ENCODE measurements at places on chromosomes 2 and 18.

DNA sequence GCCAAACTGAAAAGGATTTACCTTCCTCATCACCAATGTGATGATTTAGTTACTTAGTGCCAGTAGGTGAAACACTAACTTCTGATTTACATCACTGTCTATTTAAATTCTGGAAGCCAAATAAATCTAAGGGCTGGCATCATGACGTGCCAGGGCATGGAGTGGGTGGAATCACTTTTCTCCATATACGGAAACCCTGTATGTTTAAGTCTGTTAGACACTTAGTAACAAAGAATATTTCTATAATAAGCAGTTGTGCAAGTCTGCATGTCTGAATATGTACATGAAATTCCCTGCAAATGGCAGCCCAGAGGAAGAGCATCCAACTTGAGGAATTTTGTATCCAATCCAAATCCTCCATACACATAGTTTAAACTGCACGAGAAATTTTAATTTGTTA, 243.1 kb upstream of the SMAD7 start:
- no peak for DNase-seq

DNA sequence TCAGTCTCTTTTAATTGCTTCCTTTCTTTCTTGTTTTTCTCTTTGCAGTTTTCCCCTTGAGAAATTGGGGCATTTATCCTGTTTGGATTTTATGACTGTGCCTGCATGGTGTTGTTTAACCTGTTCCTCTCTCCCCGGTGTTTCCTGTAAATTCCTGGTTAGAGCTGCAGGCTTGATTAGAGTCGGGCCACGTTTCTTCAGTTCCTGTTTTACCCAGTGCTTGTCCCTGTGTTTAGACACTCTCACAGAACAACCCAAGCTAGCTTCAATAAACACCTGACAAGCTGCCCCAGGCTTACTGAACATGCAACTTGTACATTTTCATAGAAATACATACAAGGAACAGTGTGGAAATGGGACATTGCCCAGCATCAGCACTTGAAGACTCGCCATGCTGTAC, 53.9 kb downstream of the NGEF start:
- DNase-seq: no peak

- no peak for DNase-seq
These were observed 132.4 kb downstream of the ZAP70 start for GRCh38 chr2:97845818-97846217.

- no peak for DNase-seq
These were observed 1.4 kb upstream of the SOX11 start for GRCh38 chr2:5690718-5691220.

DNA sequence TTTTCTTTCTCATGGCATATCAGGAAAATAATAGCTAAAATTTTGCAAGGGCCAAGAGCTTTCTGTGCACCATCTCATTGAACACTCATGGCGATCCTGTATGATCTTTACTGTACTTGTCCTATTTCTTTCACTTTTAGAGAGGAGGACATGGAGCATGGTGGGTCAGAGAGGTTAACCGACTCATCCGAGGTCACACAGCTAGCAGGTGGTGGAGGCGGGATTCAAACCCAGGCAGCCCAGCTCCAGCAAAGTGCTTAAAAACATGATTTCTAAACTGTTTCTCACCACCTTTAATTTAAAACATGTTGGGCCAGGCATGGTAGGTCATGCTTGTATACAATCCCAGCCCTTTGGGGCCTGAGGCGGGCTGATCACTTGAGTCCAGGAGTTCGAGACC, 6.4 kb downstream of the NGEF start:
- DNase-seq: no peak

- DNase-seq: no peak
These were observed 12.4 kb upstream of the TLK1 start for GRCh38 chr2:171173087-171173486.

GRCh38 chr18:78582898-78583738, 396.5 kb upstream of the SALL3 start:
- no peak for DNase-seq

DNA sequence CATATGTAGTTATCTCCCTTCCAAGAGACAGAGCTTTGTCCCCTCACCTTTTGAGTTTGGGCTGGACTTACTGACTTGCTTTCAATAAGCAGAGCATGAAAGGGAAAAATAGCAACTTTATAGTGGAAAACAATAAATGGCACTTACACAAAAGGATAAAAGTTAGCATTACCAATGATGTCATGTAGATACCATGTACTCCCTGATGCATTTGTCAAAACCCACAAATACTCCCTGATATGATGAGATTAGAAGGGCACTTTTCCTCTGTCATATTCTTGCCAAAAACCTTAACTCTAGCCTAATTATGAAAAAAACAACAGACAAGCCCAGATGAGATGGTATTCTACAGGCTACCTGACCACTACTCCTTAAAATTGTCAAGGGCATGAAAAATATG, 16.0 kb downstream of the HIBCH start:
- DNase-seq: no peak

GRCh38 chr2:20593072-20594034, 57.5 kb downstream of the HS1BP3 start:
- DNase-seq: peak; percentile 93

DNA sequence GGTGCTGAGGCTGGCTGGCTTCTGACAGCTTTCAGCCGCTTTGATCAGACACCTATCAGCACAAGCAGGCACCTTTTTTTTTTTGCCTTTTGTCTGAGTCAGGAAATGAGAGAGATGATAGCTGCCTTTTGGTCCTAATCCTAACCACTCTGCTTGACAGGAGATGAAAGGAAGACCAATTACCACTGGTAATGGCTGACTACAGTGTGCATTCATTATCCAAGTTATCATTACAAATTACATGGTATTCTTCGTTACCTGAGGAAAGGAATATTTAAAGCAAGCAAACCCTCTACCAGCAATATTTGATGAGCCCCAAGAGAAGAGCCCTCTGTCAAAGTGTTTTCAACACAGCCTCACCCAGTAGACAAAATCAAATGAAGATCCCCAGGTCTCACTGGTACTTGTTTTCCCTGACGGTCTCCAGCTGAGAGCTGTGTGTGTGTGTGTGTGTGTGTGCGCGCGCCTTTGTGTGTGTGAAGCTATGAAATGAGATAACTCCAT, 925.7 kb downstream of the DCDC2C start:
- DNase-seq: no peak

DNA sequence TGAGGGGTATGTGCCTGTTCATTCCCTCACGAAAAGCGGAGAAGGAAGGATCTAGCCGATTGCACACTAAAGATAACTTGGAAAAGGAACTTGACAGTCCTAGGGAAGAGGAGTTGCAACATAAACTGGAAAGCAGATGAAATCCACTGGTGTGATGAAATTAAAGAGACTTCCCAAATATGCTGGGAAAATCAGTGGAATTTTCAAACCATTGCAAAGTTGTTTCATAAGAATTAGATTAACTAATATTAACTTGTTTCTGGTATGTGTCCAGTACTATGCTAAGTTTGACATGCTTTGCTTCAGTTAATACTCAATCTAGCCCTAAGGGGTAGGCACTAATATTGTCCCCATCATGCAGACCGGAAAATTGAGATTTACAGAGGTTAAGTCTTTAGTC, 222.7 kb downstream of the IKZF2 start:
- DNase-seq: no peak

DNA sequence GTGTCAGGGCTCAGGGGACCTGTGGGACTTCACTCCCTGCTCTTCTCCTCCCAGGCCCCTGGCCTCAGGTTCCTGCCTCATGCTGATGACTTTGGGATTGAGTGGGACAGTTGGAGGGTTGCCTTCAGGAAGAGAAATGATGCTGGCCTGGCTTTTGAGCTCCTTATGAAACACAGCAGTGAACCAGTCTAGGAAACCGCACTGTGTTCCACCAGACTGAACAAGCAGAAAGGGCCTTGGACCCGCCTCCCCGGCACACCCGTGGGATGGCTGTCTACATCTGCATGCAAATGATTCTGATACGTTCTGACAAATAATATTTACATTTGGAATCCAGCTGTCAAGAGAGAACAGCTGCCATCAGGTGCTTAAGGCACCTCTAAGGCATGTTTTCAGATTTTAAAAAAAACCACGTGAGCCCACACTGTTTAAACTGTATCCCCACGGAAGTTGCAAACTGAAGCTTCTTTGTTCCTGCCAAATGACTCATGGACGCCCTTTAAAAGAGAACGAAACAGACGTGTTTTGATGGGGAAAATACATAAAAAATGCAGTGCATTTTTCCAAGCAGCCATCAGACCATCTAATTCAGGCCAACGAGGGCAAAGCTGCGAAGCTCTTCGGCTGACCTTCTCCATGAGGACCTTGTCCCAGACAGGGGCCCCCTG, 27.6 kb upstream of the ASAP2 start:
- DNase-seq: peak; percentile 92

GRCh38 chr2:148596018-148596417, 48.5 kb upstream of the EPC2 start:
- no peak for DNase-seq

DNA sequence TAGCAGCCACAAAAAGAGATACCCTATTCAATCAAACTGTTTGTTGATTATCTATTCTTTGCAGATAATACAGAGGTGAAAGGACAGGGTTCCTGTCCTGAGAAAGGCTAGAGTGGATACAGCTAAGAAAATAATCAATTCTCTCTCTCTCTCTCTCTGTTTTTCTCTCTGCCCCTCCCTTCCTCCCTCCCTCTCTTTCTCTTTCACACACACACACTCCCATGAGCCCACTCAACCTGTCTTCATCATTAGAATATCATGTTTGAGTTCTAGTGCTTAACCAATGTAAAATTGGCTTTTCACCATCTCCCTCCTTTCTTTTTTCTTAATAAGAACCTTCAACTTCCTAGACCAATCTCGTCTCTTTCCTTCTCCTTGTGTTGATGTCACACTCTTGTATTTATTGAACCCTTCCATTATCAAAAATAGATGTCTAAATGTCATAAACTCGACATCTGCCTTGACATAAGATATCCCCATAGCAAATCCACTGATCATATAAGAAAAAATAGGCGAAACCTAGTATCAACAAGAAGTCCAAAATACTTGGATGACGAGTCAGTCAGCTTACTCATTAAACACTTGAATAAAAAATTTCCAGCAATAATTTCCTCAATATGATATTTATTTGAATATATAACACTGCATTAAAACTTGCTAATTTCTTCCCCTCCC, 42.8 kb upstream of the CYTIP start:
- peak; percentile 53 for DNase-seq

DNA sequence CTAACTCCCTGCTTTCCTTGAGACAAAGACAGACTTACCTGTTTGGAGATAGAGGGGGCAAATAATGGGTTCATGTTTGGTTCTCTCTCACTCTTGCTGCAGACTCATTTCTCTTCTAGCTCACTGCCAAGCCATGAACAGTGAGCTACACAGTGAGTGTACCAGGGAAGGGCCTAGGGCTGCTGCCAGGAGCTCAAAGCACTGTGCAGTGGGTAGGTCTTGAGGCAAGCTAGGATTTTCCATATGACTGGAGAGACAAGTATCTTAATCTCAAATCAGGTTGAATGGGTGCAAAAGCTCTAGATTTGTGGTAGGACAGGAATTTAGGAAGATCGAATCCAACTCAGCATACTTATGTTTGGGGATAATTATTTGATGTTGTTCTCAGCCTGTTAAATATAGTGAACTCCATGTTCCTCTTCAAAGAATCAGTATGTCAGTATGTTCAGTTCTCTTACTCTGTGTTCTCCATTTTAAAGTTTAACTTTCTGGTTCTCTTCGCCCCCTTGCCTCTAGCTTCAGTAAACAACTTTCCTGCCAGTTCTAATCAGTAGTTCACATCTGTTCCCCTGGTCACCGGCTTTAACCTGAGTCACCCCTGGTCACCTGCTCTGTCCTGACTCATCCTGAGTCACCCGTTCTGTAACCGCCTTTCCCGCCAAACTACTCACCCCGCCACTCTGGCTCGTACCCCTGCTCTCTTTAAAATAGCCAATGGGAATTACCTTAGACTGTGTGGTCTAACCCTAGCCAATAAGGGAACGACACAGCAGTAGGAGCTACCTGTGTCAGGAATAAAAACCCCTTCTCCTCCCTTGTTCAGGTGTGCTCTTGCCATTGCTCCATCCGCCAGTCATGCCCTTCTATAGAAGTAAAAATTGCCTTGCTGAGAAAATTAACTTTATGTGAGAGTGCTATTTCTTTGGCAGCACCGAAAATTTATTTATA, 21.9 kb downstream of the SLC25A52 start:
- peak; percentile 3 for DNase-seq

DNA sequence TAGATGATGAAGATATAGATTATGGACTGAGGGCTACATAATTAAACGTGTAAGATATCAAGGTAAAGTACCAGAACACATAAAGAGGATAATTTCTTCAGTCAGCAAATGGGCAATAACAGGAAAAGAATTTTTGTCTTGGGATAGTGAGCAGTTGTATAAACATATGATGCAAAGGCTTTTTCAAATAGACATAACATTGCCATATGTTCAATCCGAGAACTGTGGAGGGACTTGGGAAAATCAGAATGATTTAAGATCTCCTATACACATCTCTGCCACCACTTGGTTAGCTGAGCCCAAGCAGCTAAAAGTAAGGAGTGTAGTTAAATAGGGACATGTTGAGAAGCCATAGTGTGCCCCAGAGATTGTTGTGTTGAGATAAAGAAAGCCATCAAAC, 287.6 kb upstream of the ZNF521 start:
- DNase-seq: no peak

DNA sequence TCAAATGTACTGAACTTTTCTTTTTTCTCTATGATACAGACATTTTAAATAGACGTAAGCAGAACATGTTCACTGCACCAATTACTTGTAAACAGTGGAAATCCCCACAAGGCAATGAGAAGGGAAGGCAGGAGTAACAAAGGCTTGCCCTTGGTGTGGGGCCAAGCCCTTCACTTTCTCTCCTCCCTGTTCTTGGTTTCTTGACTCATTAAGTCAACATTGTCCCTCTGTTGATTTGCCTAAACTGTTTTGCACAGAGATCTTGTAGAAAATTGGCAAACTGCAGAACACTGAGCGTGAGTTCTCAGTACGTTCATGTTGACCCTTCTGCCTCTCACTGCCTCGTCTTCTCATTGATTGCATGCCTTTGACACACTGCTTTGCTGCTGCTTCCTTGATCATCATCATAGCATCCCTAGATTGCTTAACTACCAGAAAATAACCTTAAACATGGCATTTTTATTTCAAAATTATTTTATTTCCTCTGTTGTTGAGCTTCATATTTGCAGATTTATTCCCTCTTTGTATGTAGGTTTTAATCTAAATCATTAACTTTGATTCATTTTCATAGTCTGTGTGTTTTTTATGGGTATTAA, 257.7 kb downstream of the PTGR3 start:
- peak; percentile 91 for DNase-seq

GRCh38 chr18:66599190-66599589, 4.7 kb downstream of the CDH19 start:
- DNase-seq: peak; percentile 60

DNA sequence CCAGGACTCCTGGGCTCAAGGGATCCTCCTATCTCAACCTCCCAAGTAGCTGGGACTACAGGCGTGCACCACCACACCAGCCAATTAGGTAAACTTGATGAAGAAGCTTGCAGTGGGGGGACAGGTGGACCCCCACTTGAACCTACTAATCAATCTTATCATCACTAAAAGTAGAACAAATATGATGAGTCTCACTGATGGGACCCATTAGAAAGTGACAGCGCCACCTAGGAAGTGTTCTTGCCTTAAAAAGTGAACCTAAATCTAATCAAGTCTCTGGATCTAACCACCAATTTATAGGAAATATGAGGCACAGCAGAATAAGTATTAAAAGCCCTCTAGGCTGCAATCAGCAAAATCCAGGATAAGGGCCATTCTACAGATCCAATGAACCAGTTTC, 79.2 kb downstream of the BIN1 start:
- DNase-seq: peak; percentile 30

Measured in PC-3 (cell line).